Stimulated activated CD4-positive, alpha-beta T cell treated with anti-CD3 and anti-CD28 coated beads, Interleukin-2, amount 100 ng/mL, for 4 hours (primary cell): ENCODE measurements at places on chromosomes 7 and 10.

DNA sequence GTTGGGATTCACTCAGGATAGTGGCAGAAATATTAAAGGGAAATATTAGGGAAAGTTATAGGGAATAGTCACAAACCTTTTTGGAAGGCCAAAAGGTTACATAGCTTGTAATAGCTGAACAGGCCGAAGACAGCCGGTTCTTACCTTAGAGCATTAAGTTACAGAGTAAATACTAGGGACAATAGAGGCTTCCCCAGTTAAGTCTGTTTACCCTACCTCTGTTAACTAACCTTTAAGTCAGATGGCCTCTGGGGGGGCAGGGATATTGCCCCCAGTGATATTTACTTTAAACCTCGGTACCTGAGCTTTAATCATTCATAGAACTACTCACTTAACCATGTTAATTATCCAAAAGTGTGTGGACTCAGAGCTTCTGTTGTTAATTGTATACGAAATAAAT is 7.4 kb downstream of the POLR1F start:
- no peak for DNase-seq

DNA sequence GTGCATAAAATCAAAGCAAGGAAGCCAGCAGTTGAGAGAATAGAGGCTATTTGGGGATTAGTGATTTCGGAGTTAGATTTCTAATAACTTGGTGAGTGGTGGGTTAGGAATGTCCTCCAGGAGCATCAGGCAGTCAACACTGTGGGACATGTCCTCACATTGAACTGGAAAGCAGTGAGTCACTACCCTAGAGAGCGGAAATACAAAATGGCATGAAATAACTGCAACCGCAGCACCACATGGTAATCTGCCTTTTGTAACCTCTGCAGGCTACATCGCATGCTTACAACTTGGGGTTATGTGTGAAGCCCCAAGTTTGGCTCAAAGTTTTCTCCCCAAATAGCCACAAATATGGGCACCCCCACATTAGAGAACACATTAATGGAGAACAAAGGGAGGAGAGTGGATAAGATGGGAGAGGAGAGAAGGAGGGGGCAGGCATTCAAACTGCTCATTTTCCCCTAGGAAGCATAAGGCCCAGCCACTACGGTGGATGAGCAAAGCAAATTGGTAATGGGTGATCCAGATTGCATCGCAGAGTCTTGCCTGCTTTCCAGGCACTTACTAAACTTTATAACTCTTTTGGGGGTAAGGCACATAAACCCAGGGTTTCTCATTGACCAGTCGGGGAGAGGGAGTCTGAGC is 22.0 kb upstream of the SLF2 start:
- DNase-seq: no peak

DNA sequence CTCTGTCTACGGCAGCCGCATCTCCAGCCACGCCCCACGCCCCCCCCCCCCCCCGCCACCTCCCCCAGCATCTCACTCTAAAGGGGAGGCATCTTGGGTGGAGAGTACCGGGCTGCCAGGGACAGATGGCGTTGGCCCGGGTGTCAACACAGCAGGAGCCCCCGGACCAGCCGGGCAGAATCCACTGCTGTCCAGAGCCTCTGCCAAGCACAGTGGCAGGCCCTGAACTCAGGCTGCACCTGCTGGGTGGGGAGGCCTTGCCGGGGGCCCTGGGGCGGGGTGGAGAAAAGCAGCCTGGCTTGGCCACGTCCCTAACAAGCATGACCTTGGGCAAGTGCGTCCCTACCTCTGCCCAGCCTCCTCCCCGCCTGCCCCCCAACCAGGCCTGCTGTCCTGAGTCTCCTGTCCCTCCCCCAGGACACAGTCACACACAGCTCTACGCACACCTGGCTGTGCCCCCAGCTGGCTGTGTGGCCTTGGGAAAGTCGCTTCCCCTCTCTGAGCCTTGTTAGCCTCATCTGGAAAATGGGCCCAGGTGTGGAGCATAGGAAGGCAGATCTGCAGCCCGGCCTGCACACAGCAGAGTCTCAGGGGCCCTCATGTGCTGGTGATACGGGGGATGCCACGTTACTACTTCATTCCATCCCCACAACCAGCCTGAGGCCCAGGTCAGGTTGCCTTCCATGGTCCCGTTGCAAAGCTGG is 45.2 kb downstream of the MICALL2 start:
- DNase-seq: no peak

- DNase-seq: no peak
Measured at GRCh38 chr7:55325371-55325792, 39.8 kb upstream of the LANCL2 start.

DNA sequence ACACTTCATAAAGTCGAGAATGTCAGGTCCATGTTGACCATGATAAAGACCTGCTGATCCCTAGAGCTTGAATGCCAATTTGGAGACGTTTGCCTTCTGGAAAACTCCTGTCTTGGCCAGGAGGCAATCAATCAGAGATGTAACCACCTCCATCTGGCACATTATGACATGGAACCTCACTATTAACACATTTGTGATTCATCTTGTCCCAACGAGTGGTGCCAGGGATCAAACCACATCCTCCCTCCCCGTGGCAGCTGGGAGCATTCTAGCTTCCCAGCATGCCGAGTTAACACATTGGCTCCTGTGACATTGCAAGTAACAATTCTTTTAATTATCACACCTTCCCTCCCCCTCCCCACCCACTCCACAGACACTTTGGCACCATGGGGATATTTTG is 84.0 kb upstream of the PPP1R17 start:
- DNase-seq: no peak

- DNase-seq: no peak
Measured at GRCh38 chr7:94511718-94512117, 2.1 kb downstream of the CASD1 start.

DNA sequence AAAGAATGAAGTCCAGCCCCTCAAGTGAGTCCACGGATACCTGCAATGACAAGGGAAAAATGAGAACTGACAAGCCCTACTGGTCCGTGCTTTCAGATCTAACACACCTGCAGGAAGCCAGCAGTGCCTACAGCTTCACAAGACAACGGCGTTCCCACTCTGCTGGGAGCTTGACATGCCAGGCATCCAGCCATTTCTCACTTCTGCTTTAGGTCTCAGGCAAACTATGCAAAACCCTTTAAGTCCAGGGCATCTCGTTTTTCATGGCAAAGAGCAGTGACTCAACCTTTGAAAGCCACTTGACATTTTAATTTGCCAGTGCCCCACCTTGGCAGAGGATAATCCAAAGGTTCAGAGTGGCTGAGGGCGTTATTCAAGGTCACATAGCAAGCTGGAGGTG is 49.1 kb upstream of the GPAM start:
- no peak for DNase-seq

DNA sequence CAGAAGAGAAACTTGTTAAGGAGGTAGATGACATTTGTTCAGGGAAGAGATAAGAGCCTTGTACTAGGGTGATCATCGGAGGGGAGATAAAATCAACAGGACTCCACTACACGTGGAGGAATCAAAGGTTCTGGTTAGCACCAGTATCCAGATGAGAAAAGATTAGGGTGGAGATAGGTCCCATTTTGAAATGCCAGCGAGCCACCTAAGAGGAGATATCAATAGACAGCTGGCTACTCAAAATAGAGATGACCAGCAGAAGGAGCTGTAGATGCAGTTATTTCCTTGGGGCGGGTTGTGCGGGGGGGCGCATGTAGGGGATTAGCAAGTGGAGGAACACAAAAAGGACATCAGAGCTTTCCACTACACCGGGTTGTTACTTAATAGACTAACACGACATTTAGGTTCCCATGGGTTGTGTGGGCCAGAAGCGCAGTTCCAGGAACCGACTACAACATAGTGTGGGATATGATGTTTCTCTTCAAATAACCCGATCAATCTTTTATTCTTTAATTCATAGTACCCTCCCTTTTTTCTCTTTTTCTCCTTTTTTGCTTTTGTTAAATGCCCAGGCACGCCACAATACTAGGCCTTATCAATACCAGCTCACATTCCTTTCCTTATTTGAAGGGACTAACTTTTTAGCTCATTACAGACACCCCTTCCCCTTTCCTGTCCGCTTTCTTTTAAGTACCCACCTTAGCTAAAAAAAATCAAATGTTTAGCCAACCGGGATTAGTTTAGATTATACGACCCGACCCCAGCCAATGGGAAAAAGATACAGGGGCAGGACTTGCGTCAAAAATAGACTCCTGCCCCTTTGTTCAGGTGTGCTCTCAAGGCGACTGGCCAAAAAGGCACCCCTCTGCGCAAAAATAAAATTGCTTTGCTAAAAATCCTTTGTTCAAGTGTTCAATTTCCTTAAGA is 2.0 kb upstream of the KIF11 start:
- no peak for DNase-seq

GRCh38 chr7:130432886-130433285 is 7.9 kb downstream of the CEP41 start:
- no peak for DNase-seq

DNA sequence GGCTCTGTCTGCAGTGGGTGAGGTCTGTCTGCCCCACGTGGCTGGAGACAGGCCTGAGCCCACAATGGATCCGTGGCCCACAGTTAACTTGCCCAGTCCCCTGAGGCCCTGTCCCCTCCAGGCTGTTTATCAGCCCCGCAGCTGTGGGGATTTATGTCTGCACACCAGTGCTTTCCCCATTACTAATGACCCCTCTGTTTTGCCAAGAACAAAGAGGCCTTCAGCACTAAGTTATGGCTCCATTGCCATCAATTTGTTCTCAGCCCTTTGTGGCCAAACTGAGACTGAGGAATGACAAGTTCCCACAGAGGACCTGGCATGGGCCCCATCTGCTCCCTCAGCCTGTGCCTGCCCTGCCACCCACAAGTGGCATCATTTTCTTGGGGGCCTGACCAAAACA is 138.2 kb downstream of the C10orf105 start:
- no peak for DNase-seq

DNA sequence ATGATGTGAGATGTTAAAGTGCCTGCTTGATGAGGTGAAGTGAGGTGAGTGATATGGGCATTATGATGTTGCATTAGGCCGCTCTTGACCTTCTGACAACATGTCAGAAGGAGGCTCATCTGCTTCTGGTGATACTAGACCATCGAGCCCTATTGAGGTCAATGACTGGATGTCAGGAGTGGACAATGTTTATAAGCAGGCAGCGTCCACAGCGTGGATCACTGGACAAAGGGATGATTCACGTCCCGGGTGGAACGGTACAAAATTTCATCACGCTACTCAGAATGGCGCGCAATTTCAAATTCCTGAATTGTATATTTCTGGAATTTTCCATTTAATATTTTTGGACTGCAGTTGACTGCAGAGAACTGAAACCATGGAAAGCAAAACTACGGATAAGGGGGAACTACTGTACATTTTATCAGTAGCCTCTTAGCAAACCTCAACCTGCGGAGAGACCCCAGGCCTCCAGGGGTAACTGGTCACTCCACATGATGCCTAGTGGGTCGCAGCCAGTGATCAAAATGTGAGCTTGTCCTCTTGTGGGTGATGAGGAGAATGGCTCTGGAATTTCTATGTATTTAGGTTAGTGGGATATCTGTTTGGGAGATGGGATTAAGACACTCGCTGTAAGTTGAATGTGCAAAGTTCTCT is 5.7 kb upstream of the ZCCHC24 start:
- no peak for DNase-seq

DNA sequence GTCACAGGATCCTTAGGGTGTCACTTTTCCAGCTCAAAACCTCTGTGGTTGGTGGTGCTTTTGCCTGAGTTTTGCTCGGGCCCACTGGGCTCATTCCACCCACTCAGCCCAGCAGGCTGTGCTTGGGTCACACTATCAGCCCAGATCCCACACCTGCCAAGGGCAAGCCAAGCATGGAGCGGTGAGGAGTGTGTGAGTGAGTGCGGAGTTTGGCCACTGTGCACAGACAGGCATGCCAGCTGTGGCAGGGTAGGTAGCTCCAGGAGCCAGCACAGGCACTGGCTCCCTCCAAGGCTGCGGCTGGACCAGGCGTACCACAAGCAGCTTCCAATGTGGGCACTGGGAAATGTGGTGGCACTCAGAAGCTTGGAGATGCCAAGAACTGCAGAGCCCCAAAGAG is 43.9 kb upstream of the TECTB start:
- DNase-seq: no peak

GRCh38 chr7:18288322-18289037 is 207.1 kb upstream of the HDAC9 start:
- DNase-seq: no peak

DNA sequence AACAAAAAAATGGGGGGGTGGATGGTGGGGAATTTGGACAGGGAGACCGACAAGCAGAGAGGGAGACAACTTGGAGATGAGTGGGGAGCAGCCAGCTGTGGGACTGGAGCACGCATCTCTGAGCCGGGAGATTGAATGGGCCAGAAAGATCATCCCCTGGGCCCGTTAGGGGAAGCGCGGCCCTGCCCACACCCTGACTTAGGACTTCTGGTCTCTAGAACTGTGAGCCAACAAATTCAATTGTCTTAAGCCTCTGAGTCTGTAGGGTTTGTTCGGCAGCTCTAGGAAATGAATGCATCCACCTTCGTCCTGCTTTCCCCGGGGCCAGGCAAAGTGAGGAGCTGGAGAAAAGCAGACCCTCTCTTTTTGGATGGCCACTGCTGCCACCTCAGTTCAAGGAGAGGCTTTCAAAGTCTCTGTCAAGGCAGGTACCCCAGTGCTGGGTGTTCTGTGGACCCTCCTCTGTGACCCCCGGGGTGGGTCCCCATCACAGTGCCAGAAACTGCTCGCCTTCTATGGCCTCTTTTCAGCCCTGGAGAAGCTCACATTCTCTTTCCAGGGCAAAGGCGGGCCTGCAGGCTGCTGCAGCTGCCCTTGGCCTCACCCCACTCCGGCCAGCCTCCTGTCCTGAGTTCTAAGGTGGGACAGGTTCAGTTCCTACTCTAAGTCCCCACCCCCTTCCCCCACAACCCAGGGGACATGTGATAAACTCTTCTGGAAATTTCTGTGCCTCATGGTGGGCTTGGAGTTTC is 423.2 kb downstream of the RPS24 start:
- DNase-seq: no peak

GRCh38 chr10:123494301-123494808 is 171.8 kb upstream of the GPR26 start:
- no peak for DNase-seq

DNA sequence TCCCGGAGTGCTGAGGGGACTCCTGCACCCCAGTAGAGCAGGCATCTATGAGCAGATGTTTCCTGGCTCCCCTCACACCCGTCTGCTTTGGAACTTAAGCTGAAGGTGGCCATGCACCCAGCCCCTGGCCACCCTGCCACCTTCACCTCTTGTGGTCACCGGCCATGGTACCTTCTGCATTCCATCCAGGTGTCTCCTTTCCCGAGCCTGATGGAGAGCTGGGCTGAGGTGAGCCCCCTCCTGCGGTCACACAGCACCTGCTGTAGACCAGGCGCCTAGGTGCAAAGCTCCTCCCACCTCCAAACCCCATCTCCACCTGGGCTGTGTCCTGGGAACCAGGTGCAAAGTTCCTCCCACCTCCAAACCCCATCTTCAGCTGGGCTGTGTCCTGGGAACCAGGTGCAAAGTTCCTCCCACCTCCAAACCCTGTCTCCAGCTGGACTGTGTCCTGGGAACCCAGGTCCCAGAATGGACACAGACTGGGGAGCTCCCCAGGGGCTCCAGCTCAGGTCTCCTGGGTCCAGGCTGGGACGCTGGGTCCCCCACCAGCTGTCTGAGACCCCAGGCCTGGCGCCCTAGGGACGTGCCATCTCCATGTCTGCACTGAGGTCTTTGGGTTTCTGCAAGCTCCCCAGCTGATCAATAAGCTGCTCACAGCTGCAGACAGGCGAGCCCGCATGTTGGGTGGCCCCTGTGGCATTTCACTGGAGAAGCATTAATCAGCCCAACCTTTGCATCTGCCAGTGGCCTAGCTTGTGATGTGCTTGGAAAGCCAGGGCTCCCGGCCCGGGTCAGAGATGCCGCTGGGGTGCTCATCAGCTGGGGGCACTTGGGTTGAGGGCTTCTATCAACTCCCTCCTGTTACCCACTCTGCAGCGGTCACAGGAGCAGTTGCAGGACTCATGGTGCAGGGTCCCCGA is 61.2 kb upstream of the INPP5A start:
- DNase-seq: no peak

GRCh38 chr7:2461268-2462026 is 14.8 kb downstream of the GRIFIN start:
- DNase-seq: no peak
